ENCODE measurements at places on chromosomes 12 and 14.

DNA sequence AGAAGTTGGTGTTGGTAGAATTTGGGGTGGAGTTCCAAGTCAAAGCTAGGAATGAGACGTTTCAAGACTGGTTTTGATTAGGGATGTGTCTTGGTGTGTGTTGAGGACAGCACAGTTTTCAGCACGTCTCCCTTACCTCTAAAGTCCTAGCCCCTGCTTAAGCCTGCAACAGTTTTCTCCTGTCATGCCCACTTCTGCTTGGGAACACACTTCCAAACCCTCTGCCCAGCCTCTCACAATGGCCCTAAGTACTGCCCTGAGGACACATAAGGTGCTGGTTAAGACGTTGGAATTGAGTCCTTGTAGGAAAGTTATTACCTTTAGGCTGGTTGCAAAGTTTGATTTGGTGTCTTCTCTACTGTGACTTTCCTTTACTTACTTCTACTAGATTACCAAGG is 710 bp upstream of the BMAL2 start:
- no peak for DNase-seq

- DNase-seq = no peak
Measured at GRCh38 chr12:77686760-77687159, 143.9 kb upstream of the NAV3 start.

- DNase-seq = no peak
Measured at GRCh38 chr12:94722664-94723063, 72.3 kb upstream of the TMCC3 start.

DNA sequence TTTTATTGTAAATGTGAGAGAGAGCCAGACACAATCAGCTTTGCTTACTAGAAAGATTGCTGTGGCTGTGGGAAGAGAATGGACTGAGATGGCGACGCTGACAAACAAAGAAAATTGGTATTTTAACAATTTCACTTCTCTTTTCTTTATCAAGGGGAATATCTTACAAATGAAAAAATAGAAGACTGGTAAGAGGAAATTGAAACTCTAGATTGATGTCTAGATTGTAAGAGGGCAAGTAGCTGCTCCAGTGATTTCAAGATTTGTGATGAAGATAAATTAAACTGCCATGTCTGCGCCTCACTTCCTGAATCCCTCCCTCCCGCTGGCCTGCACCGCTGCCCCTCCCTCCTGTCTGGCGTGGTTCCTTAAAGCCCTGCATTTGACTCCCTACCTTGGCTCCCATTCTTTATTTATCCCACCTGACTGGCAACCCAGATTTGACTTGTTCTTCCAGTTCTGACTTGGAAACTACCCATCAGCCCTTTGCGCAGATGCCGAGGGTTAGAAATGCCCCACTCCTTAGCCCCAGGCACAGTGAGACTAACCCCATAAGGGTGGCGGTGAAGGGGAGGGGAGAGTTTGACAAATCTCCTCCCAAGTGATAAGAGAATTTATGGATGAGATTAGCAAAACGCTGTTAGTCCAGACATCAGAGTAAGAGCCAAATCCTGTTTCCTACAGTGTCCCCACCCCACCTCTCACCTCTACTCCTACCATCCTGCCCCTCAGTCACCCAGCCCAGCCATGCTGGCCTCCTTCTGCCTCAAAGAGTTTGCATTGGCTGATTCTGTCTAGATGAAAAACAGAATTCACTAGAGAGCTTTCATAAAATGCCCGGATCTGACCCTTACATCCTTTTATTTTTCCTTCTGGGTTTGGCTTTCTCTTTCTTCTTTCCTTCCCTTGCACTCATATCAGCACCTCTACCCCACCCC is 125.3 kb upstream of the ATF7IP start:
- DNase-seq = peak; percentile 42

DNA sequence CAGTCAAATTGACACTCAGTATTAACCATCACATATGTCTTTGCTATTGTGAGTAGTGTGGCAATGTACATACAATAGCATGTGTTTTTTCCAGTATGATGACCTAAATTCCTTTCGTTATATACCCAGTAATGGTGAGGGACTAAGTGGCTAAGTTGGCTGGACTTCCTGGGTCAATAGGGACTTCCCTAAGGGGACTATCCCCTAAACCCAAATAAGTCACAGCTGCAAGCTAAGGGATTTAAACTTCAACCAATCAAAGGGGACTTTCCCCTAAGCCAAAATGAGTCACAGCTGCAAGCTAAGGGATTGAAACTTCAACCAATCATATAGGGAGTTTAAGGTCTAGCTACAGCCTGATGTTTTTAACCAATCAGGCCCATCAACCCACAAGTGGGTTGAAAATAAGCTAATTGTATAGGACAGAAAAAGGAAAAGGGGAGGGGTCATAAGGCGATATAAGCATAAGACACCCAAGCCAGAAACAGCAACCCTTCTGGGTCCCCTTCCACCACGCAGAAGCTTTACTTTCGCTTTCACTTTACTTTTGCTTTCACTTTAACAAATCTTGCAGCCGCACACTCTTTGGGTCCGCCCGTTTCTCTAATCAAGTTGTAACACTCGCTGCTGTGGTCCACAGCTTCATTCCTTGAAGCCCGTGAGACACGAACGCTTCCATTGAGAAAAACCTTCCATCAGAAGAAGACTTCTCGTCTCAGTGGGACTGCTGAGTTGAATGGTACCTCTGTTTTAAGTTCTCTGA is 404.4 kb downstream of the FLRT2 start:
- peak; percentile 92 for DNase-seq

DNA sequence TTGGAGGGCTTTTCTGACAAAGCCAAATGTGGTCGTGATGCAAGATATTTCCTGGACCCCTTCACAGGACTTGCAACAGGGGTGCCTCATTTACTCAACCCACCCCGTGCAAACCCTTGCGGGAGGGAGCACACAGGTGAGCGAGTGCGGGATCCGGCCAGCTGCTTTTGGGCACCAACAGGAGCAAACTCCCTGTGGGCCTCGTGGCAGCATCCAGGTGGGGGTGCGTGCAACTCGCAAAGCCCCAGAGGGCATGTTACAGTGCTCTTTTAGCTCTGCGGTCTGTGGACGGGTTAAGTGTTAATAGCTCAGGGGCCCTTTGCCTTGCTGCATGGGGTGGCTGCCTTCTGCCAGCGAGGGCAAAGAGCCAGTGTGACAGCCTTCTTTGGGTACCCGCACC is 707.6 kb upstream of the MDGA2 start:
- no peak for DNase-seq
